Activated CD4-positive, alpha-beta T cell treated with anti-CD3 and anti-CD28 coated beads, Interleukin-2, amount 10 ng/mL, durations not matched to agents 24 days and 14 days (primary cell): ENCODE measurements at places on chromosomes 6 and 20. TPM values are rescaled to one million over a fixed set of nuclear protein-coding genes. Genes with fewer than 3 reads are reported as not detected.

The SEC63 gene
- 91.8 and 94.4 TPM in 2 replicates for total RNA-seq

The EDN3 gene
- total RNA-seq = not detected in 2 replicates

The HLA-E gene
- 484 and 488 TPM in 2 replicates for total RNA-seq

The PHACTR1 gene
- total RNA-seq = 0.09 and 0.26 TPM in 2 replicates

The NXT1 gene
- total RNA-seq = 57.0 and 59.9 TPM in 2 replicates

The RRAGD gene
- 10.6 and 10.9 TPM in 2 replicates for total RNA-seq
